CD4-positive, alpha-beta T cell treated with Interleukin-4 for 1 hour (primary cell): ENCODE measurements at places on chromosomes 5 and 9.

- no peak for DNase-seq
These were observed 340.2 kb downstream of the ARRDC3 start for GRCh38 chr5:91042936-91043255.

DNA sequence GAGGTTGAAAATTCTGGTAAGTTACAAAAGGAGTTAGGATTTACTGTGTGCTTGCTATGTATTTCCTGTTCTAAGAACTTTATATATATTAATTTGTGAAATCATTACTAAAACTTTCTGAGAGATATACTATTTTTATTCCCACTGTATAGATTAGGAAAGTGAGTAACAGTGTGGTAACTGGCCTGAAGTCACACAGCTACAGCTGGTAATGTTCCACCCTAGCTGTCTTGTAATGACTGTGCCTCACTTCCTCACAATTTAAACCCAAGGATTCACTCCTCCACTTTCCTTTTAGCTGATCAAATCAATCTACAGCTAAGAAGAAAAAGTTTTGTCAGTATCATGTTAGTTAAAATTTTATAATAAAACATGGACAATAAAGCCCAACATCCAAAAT, 278.8 kb downstream of the GAS1 start:
- no peak for DNase-seq

DNA sequence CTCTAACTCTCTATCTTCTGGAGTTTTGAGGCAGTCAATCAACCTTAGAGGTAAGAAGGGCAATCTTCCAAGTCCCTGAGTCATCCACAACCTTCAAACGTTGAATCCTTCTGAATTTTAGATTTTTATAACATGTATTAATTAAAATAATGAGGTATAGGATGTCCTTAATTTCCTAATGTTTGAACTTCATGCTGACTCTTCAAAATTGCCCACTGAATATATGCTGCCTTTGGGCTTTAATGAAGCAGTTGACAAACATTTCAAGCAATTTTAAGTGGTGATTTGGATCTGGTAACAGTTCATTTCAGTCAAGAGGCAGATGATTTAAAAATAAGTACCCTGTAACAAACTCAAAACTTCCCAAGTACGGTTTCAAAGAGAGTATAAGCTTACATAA, 26.0 kb downstream of the ERP44 start:
- no peak for DNase-seq

- no peak for DNase-seq
These were observed 7.7 kb upstream of the OCLN start for GRCh38 chr5:69484891-69485290.
